ENCODE measurements at places on chromosomes 12 and 14.

- DNase-seq: no peak
These were observed 514.6 kb downstream of the FUT8 start for GRCh38 chr14:65926935-65927700.

DNA sequence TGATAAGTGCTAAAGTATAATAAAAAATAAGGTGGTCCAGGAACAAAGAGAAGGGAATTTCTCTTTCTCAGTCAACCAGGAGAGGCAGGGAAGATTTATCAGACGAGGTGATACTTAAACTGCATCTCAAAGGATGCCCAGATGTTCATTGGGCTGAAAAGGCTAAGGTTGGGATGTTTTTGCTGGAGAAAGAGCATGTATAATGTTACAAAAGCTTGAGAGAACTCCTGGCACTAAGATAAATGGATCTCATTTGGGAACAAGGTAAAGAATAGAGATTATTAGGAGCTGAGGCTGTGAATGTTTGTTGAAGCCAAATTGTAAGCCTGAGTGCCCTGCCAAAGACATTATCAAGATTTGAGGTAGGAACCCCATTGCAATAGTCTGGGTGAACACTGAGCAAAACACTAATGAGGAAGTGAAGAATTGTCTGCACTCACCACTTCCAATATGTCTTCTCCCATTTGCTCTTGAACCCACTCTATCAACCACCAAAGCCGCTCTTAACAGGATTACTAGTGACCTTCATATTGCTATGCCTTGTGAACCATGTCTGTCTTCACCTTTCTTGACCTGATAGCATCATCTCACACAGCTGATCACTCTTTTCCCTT lies 149.0 kb upstream of the ARID2 start:
- no peak for DNase-seq

GRCh38 chr14:55019968-55020554 lies 6.8 kb downstream of the WDHD1 start:
- no peak for DNase-seq

DNA sequence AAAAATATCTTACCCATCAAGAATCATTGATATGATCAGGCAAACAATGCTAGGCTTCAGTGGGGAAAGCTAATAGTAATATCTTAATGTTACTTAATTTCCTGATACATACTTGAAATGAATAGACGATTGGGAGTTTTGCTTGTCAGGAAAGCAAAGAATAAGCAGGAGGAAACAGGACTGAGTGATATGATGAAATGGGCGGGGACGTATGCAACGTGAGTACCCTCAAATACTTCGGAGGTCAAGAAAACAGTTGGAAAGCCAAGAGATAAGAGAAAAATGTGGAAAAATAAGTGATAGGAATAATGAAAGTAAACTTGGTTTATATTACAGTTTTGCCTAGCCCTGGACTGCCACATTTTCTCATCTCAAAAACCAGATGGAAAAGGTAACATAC lies 49.2 kb downstream of the METTL25 start:
- DNase-seq: no peak

GRCh38 chr14:99253890-99254289 lies 18.1 kb downstream of the BCL11B start:
- DNase-seq: no peak

DNA sequence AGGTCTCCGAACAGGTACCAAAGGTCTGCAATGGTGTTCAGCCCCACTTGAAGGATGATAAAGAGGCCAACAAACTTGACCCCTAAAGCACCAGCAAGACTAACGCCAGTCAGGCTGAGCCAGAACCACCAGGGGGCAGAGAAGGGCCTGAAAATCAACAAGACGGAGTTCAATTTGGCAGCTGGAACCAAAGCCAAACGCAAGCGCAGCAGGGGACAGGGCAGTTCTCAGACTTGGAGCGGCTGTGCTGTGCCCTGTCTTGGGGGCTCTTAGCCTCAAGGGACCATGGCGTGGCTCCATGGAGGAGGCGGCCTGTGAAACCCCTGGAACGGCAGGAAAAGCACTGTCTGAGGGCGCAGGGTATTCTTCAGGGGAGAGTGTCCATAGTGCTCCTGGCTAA lies 19.6 kb downstream of the POMT2 start:
- DNase-seq: peak; percentile 78

- DNase-seq: peak; percentile 83
These were observed 37.0 kb downstream of the RASAL1 start for GRCh38 chr12:113098441-113099028.

- DNase-seq: no peak
These were observed 59.7 kb downstream of the RCOR1 start for GRCh38 chr14:102652194-102652593.

GRCh38 chr12:102484428-102484958 lies 4.1 kb upstream of the IGF1 start:
- DNase-seq: peak; percentile 63

DNA sequence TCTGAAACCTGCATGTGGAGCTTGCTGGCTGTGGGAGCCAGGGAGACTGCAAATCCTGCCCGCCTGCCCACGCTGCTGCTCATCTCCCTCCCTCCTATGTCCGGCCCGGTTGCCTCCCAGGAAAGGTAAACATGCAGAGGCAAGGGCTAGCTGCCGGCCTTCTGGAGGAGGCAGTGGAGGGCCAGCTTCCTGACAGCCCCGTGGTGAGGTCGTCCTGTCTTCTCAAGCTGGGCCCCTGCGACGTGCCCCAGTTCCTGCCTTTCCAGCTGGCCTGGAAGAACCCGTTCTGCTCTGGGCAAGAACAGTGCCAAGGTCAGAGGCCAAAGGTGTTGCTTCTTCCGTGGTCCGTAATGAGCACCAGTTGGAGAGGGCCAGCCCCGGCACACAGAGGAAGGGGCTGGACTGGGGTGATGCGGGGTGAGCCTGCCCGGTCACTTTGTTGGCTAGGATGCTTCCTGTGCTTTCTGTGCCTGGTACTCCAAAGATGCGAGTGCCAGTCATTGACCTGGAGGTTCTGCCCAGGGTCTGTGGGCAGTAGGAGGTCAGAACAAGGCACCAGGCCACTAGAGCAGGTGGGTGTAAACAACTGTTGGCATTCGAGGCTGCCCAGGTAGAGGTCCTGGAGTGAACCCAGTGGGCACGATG lies 25.3 kb downstream of the TPCN1 start:
- no peak for DNase-seq

DNA sequence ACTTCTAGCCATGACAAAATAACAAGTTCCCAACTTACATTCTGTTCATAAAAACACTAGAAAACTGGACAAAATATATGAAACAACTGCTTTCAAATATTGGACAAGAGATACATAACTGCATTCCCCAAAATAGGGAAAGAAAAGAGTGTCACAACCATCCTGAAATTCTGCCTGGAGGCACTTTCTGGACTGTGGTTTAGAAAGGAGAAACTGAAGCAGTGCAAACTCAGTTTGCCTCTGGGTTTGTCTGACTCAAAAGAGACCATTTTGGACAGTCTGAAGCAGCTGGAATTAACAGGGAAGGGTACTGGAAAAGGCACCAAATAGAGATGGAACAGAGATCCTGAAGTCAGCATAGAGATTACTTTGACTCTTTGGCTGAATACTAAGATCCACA lies 11.3 kb upstream of the SYT1 start:
- no peak for DNase-seq

DNA sequence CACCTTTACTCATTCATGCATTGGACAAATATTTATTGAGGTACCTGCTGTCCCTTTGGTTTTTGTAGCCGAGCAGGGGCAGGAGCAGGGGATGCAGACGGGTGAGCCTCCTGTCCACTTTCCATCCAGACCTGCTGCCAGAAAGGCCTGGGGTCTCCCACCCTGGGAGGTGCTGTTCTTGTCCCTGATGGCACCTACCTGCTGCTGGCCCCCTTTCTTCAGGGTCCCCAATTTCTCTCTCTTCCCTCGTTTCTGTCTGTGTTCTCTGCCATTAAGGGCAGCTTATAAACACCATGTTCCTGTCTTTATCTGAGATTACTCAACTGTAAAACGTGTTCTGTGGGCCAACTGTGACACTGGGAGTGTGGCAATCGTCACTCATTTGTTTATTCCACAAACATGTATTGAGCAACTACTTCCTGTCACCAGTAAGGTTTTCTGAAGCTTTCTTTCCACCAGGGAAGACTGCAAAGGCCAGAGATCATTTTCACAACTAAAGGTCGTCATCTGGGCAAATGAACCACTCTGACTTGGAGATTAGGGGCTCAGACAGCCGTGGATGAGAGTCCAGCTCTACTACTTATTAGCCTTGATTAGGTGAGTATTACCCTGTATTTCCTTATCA lies at the start of gene HAL:
HAL (minus strand) TSS at position 311 of the 625 bp plus-strand sequence. CDS start 434 bp downstream, outside the sequence.
- peak; percentile 40 for DNase-seq

DNA sequence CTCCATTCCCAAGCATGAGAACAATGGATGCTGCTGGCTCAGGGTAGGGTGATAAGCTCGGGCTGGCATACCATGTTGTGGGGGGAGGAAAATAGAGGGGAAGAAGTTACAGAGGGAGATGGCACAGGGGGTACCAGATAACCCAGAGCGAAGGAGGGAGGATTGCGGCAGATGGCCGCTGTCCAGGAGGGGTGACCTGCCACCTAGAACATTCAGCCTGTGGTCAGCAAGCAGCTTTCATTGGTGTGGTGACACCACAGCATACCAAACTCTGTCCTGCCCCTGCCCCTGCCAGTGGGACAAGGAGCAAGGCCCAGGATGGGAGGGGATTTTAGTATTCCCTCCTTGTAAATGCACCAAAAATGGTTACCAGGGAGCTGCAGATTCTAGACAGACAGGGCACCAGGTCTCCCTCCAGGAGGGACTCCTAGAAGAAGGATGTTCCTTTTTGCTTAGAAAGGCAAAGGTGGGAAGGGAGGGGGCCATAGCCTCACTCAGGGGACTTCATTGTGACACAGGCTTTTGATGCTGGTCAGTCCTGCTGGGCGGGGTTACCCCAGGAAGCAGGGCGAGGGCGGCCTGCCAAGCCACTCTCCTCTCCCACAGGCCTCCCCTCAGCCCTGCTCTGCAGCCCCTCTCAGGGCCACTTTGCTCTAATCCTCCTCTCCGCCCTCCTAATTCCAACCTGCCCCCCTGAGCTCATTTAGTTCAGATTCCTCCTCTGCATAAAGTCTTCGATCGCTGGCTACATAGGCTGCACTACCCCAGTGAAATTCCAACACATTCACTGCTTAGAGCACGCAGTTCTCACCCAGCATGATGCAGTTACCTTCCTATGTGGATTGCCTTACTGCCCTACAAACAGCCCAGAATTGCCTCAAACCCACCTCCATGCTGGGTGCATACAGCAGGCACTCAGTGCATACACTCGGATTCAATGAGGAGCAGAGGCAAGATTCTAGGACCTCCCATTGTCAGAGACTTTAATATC lies 36.0 kb upstream of the PLEKHG6 start:
- peak; percentile 70 for DNase-seq

- no peak for DNase-seq
These were observed 849 bp upstream of the PLD4 start for GRCh38 chr14:104923640-104924420.

DNA sequence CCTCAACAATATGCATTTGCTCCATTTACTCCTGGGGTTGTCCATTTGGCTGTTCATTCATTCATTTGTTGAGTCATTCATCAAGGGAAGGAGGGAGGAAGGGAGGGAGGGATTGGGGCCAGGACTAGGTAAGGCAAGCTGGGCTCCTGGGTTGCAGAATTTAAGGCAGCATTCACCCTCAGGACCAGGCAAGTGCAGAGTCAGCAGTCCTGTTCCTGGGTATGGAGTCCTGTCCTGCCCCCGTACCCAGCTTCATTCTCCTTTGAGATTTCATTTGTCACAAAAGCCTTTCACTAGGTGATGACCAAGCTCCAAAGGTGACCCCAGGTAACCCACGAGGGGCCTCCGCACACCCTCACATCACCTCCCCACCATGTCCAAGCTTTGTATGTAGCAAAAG lies 178.1 kb downstream of the CHST11 start:
- DNase-seq: no peak

DNA sequence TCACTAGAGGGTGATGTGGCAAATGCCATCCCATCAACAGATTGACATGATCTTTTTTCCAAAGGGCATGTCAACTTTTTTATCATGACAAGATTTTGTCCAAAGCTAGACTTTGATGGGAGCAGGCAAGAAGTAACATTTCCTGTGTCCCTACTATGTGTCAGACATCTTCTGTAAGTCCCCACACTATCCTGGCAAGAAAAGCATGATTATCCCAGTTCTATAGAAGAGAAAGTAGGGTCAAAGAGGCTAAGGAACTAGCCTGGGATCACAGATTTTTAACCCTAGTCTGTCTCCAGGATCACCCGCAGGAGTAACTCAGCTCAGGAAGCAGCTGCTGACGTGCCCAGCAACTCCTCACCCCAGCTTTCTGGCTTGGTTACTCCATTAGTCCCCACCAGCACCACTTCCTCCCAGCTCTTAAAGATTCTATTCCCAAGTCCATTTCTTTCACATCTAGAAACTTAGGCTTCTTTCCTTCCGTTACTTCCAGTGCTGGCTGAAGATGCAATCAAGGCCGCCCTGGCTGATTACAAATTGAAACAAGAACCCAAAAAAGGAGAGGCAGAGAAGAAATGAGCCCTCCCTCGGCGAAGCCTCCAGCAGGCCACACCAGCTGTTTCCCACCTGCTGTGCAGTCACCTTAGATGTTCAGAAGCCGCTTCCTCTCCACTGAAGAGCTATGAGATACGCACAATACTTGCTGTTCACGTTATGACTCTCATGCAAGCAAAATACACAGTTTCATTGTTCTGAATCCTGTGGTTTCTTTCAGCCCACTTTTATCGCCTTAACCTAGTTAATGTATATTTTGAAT lies 6.2 kb downstream of the ISCU start:
- no peak for DNase-seq

- no peak for DNase-seq
These were observed 248.5 kb upstream of the FBXO33 start for GRCh38 chr14:39680777-39681176.

- no peak for DNase-seq
These were observed 167.1 kb downstream of the TTC7B start for GRCh38 chr14:90649083-90649482.

- DNase-seq: no peak
These were observed 30.8 kb downstream of the KTN1 start for GRCh38 chr14:55610713-55611370.

- no peak for DNase-seq
These were observed 14.2 kb upstream of the NIN start for GRCh38 chr14:50845166-50845565.

- DNase-seq: peak; percentile 83
These were observed 13.1 kb downstream of the ASIC1 start for GRCh38 chr12:50070314-50071060.

DNA sequence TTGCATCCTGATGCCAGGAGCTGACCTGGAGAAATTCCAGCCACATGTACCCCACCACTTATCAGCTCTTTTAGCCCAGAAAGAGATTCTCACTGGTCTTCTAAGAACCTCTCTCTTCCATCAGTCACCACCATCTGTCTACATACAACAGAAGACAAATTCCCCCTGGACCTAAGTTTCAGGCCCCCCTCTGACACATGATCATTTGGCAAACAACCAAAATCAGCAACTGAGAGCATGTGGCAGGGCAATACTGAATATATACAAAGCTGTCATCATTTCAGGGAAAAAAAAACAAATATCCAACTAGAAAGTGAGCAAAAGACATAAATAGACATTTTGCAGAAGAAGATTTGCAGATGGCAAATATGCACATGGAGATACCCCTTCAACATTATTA lies 180.2 kb downstream of the FOXN3 start:
- DNase-seq: no peak

- no peak for DNase-seq
These were observed 79.7 kb upstream of the DIO3 start for GRCh38 chr14:101481557-101481956.

- no peak for DNase-seq
These were observed 211.5 kb downstream of the PRKD1 start for GRCh38 chr14:29716150-29716549.

GRCh38 chr14:58954901-58955861 lies 233.3 kb upstream of the DAAM1 start:
- DNase-seq: no peak
